ENCODE measurements at places on chromosomes 5 and 9. TPM values are rescaled to one million over a fixed set of nuclear protein-coding genes. Genes with fewer than 3 reads are reported as not detected.

PCDHGA2 gene
- polyA plus RNA-seq, result 0.39 TPM

- DNase-seq, result no peak
Observed at GRCh38 chr9:119941091-119941490, 571.9 kb upstream of the BRINP1 start.

- DNase-seq, result no peak
Observed at GRCh38 chr5:17364987-17365810, 132.8 kb upstream of the TAF11L2 start.

DNA sequence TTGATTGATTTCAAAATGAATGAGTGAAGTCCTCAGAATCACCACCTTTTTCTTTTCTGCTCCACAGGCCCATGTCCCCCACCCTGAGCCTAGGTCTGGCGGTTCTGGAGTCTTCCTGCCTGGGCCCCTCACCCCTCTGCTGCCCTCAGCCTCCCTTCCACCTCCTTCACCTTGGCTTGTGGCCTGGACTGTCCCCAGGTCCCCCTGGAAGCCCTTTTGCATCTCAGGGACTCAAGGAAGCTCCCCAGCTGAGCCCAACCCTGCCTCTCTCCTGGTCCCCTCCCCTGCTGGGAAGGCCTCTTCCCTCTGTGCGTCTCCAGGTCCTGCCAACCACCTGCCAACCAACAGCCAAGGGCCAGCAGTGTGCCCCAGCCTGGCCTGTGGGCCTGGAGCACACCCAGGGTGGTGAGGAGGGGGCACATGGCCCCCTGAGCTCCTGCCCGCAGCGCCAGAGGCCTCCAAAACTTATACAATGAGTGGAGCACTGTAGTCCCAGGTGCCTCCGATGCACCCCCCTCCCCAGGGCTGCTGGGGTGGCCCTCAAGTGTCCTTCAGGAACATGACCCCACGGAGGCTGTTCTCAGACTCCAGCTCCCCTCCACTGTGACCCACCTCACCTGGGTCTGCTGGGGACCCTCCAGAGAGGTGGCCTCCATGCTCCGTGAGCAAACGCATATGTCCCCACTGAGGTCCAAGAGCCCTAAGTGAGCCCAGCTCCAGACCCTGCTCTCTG, 20.3 kb downstream of the GLT6D1 start:
- DNase-seq, result no peak

- no peak for DNase-seq
Observed at GRCh38 chr5:59367791-59368394, 525.6 kb downstream of the PDE4D start.

CSF1R gene
- polyA plus RNA-seq, result not detected

DNA sequence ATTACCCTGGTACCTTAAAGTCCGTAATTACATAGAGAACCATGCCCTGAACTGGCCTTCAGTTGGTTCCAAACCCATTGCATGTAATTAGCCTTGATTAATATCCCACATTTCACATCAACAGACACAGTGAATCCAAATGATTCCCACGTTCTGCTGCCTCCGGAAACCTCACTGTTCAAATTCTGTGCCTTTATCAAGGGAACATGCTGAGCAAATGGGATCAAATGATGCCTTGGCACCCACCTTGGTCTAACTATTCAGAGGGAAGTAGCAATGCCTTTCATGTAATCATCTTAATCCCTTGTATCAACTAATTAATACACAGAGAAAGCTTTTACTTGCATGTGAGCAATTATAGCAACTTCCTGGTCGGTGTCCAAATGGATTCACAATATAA, 100.6 kb downstream of the EFNA5 start:
- DNase-seq, result no peak

- DNase-seq, result no peak
Observed at GRCh38 chr5:60699288-60699608, 718 bp downstream of the DEPDC1B start.

LHX3 gene
- 0.03 TPM for polyA plus RNA-seq

- no peak for DNase-seq
Observed at GRCh38 chr9:112170968-112171367, 4.1 kb downstream of the SUSD1 start.

DNA sequence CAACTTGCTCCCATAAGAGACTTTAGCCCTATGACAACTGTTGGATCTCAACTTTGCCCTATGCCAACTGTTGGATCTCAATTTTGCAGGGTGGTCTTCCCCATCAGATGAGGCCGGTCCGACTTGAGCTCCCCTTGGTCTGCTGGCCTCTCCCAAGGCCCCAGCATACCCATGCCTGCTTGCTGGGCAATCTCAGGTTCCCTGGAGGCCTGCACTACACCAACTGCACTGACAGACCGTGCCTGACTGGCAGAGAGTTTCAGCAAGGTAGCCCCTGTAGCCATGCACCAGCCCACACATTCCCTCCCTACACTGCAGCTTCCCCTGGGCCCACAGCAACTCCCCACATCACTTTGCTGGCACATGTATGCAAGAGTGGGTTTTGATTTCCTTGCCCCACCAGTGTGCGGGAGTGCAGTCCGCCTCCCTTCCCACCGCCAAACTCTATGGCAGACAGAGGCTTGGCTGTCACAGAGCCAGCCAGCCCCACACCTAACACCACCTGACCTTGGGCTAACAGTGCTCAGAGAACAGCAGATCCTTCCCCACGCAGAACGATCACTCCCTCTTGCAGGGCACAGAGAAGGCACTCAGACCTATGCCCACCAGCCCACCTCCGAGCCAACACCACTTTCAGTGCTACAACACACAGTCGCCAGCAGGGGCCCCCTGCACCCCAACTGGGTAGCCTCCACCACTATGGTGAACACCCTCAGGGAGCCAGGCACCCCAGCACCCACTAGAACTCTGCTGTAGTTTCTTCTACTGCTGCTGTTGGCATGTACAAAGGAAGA, 279.9 kb upstream of the COX7C start:
- peak; percentile 51 for DNase-seq

- DNase-seq, result no peak
Observed at GRCh38 chr9:14365670-14366069, 51.7 kb upstream of the NFIB start.

DNA sequence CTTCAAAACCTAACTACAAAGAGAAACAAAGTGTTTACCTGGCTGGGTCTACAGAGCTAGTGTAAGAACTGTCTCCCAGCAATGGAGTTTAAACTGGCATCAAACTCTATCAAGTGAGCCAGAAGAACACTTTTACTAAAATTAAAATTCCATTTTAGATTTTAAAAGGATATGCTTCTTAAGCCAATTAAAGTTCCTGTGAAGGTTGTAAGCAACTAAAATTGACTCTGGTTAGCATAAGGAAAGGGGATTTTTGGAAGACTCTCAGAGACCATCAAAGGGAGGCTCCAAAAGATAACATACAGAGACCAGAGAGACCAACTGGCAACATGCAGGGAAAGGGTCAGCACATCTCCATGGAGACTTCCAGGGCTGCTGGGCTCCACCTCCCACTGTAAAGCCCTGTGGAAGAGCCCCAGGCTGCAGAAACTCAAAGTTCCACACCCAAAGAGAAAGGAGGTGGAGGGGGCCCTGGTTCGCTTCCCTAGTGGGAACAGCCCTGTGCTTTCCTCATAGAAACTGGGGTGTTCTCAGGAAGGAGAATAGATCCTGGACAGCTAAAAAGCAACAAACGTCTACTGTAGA, 91.7 kb downstream of the AUH start:
- DNase-seq, result no peak

DNA sequence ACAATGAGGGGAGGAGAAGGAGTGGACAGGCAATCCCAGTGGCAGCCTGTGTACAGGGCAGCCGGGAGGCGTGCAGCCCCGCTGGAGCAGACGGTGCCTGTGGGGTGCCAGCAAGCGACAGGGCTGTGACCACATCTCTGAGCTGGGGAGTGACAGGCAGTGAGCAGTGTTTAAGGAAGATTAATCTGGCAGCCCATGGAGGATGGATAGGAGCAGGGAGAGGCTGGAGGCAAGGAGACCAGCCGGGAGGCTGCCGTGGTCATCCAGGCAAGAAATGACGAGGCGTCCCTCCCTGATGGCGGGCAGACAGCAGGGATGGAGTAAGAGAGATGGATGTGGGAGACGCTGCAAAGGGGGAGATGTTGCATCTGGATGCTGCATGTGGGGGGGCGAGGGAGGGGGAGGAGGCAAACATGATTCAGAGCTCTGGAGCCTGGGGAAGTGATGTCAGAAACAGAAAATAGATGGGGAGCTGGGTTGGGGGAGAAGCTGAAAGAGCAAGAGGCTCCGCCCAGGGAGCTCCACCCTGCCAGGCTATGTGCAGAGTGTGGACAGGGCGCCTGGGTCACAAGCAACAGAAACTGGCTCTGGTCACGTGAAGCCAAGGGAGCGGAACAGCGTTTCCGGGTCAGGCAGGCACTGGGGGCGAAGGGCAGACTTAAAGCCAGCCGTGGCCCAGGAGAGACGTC, 12.6 kb downstream of the UNC5A start:
- DNase-seq, result no peak

DNA sequence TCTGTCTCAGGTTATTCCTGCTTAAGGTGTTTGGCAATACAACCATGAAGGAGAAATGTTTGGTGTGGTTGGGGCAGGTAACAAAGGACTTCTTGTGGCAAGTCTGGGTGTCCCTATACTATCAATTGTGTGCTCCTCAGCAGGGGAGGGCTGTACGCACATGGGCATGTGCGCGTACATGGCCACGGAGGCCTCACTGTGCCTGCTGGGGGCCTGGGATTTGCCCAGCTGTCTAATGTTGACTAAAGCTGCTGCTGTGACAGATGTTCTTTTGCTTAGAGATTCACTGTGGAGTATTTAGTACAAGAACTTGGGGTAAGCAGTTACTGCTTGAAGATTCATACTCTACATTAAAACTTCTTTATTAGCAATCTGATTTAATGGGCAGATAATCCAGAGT, 97.5 kb downstream of the HSPA4 start:
- no peak for DNase-seq

DNA sequence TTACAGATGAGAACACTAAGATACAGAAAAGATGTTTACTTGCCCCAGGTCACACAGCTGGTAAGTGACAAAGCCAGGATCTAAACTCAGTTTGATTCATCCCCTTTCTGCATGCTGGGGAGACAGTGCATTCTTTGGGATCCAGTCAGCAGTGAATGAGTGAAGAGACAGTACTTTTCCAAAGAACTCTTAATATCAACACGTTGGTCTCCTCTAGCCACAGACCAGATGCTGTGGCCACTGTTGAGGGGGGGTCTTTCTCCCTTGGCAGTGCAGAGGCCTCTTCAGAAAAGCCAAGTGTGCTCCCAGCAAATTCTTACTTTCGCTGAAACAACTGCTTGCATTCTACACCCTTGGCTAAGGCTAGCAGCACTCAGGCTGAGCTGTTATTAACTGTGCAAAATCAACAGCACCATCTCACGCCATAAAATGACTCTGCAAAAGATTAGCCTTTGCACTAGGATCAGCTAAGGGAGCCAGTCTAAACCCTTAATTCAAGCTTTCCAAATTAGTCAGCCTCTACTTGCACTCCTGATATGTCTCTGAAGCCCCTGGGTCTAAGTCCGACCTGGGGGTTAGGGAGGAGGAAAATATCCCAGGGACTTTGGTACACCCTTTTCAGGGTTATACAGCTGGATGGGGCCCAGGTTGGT, 4.8 kb upstream of the TMEM171 start:
- no peak for DNase-seq

DNA sequence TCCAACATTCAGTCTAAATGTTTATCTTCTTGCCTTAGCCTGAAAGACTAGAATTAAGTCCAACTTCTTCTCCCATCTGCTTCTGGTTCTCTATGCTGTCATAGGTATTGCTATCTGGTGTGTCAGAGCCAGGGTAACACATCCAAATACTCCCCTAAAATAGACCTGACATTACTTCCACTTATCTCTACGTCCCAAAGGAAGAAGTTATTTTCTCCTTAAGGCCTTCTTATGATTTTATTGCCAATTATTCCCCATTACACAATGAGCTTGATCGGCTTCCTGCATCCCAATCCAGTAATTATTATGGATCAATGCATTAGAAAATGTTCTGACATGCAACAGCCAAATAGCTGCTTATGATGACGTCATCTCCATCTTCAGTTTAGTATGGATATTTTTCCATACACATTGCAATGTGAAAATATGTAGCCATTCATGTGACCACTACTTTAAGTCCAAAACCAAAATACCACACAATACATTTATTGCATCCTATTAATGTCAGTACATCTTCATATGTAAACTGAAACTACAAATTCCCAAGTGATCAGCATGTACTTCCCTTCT, 555.5 kb downstream of the MAT2B start:
- no peak for DNase-seq

- DNase-seq, result no peak
Observed at GRCh38 chr5:29387384-29387783, 1806.1 kb upstream of the CDH6 start.

HTR4 gene
- polyA plus RNA-seq, result not detected

Measured in H1 (cell line).